Central memory CD8-positive, alpha-beta T cell (primary cell): ENCODE measurements at places on chromosomes 2 and 18.

DNA sequence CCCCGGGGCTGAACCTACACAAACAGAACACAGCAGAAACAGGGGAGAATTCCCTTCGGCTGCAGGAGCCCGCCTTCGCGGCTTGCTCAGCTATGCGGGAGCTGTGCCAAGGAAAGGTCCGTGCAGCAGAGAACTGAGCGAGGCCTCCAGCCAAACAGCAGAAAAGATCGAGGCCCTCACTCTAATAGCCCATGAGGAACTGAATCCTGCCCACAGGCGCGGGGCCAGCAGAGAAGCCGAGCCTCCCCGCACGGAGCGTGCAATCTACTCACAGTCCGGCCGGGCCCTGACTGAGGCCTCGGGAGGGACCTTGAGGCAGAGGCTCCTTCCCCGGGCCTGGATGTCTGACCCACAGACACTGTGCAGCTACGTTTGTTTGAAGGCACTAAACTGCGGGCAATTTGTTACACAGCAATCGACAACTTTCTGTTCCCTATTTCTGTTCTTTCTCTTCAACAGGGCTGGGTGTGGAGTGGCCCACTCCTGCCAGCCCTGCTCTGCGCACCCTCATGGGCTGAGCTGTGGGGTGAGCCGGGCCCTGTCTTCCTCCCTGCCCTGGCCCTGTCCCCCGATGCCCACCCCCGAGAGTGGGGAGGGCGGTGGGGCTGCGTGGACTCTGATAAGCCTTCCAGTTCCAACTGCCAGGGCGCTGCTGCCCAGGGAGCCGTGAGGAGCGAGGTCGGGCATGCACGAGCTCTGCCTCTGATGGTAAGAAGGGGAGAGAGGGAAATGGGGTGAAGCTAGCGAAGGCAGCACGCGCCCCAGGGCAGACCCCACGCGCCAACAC lies 13.7 kb downstream of the HES6 start:
- no peak for DNase-seq

GRCh38 chr2:125185691-125186270 lies 1160.7 kb downstream of the CNTNAP5 start:
- no peak for DNase-seq

DNA sequence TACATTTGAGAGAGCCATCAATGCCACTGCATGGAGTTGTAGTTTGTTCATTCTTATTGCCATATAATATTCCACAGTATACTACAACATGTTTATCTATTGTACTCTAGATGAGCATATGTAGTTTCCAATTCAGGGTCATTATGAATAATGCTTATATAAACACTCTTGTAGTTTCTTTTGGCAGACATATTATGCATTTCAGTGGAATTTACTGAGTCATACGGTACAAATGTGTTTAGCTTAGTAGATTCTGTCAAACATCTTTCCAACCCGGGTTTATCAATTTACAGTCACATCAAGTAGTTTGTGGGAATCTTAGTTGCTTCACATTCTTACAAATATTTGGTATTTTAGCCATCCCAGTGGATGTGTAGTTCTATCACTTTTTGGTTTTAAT lies 161.1 kb downstream of the KCNH7 start:
- no peak for DNase-seq

DNA sequence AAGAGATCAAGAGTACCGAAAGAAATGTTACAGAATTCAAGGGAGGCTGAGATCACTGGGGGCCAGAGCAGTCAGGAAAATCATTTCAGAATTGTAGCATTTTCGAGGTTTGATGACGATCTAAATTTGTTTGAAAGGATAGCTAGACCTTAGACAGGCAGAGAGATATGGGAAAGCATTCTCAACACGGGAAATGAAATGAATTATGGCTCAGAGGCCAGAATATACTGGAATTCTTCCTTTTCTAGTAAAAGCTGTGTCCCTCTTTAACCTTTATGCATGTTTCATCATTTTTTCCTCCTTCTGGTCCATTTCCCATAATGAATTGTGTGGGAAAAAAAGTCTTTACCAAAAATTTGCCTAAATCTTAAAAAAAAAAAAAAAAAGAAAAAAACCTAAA lies 78.8 kb downstream of the NABP1 start:
- no peak for DNase-seq

DNA sequence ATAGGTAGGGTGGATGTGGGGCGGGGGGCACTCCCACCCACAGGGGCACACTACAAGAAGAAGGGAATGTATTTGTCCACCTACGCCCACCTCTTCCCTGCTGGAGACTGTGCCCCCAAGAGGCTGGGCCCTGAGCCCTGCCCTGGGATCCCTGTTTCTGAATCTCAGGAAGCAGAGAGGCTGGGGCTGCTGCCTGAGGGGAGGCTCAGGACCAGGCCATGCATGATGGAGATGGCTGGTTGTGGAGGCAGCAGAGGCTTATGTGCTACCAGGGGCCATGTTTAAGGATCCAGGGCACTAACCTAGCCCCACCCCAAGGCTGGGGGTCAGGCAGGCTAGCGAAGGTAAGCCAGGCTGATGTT lies 81.1 kb upstream of the OTOF start:
- no peak for DNase-seq

DNA sequence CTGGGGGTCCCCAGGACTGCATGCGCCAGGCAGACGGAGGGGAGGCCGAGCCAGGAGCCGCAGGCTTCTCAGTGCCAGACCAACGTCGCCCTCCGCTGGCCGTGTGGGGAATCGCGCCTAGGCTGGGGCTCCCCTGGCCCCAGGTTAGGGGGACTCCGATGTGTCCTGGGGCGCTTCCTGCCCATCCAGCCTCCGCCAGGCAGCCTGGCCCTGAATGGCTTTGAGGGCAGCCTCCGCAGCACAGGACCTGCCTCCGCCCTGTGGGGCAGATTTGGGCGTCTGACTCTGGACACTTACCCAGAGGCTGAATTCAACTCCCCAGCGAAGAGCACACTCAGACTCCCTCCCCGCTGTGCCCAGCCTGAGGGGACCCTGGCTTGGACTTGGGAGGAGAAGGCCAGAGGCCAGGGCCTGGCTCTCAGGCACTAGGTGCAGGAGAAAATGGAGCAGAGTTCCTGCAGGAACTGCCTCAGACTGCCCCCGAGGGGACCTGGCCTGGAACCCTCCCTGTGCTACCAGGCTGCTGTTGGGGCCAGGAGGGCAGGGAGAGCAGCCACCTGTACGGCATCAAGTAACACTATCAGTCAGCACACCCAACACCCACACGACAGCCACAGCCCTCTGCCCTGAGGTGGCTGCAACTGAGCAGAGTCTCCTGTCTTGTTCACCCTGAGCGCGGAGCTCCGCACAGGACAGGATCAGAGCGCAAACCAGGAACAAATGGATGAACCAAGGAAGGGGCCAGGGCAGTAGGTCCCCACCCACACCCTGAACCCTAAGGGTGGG lies 597 bp upstream of the TEKT4 start:
- DNase-seq = no peak

DNA sequence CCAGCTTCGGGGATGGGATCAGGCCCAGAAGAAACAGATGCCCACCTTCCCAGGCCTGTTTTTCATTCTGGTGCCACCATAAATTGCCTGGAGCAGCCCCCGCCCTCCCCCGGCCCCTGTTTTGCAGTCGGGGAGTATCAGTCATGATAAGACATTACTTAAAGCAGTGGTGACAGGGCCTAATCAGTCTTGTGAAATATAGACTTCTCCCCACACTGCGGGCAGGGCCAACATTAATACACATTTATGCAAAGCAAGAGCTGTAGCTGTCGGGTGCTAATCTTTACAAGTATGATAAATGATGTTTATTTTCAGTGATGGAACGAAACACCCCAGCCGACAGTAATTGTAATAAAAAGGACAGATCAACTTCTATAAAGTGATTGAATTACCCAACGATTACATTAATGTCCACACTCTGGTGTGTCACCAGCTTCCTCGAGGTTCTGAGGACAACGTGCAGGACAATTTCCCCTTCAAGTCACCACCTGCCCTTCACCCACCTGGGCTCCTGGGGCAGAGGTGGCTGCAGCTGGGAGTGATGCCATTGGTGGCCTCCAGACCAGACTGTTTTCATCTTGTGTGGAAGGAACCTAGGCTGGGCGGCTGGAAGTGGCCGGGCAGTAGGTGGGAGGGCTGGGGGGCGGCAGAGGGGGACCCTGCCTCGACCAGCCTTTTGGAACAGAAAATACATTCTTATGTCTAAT lies 226.0 kb downstream of the TFCP2L1 start:
- DNase-seq = no peak

DNA sequence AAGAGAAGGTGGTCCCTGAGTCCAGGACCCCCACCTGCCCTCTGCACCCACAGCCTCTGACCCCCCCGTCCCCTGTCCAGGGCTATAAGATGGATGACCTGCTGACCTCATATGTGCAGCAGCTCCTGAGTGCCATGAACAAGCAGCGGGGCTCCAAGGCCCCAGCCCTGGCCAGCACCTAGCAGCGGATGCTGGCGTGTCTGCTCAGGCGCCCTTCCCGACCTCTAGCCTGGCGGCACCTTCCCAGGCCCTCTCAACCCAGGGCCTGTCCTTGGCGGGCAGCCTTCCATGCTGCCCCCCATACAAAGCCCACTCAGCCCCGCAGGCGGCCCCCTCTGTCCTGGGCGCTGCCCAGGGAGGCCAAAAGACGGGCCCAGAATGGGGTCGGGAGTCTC lies 8.7 kb upstream of the GPR17 start:
- no peak for DNase-seq

DNA sequence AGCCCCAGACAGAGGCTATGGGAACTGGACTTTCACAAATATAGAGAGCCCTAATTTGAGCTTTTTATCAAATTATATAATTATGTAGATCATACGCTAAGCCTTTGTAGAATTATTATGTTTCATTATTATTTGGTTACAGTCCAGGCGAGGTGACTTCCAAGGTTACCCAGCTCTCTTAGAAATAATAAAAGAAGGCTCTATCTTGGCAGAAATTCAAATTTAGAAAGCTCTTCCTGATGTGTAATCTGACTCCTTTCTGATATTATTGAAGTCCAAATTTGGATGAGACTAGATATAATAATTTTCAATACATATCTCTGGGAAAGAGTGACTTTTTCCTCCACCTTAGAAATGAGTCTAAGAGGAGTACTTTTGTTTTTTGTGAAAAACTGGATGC lies 4.8 kb upstream of the SLC38A11 start:
- no peak for DNase-seq

DNA sequence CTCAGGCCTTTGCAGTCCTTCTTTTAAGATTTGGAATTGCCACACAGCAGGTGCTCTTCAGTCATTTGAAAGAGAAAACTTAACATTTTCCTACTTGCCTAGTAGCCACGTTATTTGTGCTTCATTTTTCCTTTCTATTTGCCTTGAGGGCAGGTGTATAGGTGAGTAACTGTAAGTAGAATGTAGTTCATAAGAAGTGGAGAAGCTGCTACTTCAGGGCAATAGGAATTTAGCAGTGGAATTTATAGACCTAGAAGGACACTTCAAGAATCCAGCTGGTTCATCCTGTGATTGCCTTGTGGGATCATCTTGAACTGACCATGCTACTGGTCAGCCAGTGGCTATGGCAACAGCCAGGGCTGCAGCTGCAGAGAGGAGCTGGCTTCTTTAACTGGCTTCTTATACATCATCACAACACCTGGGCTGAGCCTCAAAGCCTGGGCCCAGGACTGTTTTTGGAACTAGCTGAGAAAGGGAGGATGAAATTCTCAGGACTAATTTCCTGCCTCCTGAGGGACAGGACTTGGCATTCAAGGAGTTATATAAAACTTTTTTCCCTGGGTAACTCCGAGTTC lies 5.1 kb upstream of the LANCL1 start:
- no peak for DNase-seq

DNA sequence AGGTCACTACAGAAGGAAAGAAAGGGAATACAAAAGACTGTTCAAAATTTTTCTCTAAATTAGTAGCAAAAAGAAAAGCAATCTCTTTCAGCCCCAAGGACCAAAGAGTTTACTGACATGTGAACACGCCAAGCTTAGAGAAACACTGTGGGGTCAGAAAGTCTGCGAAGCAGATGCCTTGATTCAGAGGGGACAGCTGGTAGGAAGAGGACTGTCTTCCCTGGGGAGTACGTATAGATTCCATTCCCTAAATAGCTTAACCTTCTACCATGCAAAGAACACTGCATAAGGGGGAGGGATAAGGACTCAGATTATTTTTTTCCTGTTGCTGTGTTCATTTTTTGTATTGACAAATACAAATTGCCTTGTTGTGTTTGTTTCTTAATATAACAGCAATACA lies 96.1 kb downstream of the IRS1 start:
- no peak for DNase-seq

GRCh38 chr2:37291680-37292079 lies 33.0 kb downstream of the PRKD3 start:
- no peak for DNase-seq

- no peak for DNase-seq
These were observed 43.4 kb upstream of the OTOF start for GRCh38 chr2:26521054-26521912.

DNA sequence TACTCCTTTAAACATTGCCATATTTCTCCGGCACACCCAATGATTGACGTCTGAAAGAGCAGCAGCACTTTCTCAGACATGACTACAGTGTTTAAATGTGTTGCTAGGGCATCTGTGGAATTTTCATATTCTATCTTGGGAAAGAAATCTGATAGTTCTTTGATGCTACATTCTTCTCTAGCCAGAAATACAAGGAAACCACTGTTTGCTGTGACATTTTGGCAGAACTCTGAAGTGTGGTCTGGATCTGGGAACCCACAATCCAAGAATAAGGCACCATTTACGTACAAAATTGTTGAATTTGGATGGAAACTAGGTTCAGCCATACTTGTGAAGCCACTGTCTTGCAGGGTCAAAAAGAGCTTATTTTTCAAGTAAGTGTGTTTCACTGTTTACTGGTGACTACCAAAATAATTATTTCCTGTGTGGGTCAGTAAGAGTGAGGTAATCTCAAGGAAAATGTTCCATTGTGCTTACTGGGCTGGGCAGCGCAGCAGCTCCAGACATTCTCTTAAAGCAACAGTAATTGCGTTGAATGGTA lies 21.3 kb upstream of the CD28 start:
- no peak for DNase-seq

DNA sequence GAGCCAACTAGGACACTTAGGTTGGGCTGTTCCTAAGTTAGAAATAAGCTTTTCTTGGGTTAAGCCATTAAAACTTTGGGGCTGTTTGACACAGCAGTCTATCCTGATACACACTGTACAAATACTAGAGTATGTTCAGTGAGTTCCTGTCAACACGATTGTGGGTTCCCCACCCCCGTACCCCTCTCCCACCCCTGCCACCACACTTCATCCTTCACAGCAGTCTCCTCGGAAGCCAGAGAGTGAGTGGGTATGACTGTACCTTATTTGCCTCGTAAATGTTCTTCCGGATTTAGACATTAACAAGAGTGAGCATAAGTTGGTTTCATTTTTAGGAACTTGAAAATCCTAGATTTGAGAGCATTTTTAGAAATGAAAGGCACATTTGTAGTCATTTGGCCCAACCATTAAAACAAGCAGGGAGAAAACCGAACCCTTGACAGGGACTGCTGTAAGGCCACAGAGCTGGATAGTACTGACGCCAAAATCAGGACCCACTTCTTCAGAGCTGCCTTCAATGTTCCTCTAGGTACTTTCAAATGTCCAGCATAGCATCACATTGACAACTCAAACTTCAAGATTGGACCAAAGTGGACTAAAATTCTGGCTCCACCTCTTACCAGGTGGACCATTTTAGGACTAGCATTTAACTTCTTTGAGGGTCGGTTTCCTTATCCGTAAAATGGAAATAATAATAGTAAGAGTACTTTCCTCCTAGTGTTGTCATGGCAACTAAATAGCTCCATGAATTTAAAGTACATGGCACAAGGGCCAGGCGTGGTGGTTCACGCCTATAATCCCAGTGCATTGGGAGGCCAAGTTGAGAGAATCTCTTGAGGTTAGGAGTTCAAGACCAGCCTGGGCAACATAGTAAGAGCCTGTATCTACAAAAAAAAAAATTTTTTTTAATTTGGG lies 166.3 kb upstream of the SERTAD2 start:
- no peak for DNase-seq

- DNase-seq = no peak
These were observed 162.8 kb downstream of the ZNF407 start for GRCh38 chr18:74760436-74760835.
